Naive thymus-derived CD8-positive, alpha-beta T cell (primary cell): ENCODE measurements at places on chromosomes 5 and 9. TPM values are rescaled to one million over a fixed set of nuclear protein-coding genes. Genes with fewer than 3 reads are reported as not detected.

Gene SPATA31C1
- total RNA-seq, result not detected

Gene HAND1
- not detected for total RNA-seq

Gene IL9
- not detected for total RNA-seq

Gene DIPK1B
- total RNA-seq, result 1.1 TPM

GRCh38 chr5:138841531-138841930 lies 33.6 kb downstream of the LRRTM2 start:
- H3K27me3 ChIP-seq, result peaks cover 8% of the 10 kb centered on the region
- no peak overlapping the region for H3K27ac ChIP-seq
- no peak for DNase-seq
- no peaks in the 10 kb centered on the region for H3K4me1 ChIP-seq
- H3K4me3 ChIP-seq, result no peak overlapping the region

DNA sequence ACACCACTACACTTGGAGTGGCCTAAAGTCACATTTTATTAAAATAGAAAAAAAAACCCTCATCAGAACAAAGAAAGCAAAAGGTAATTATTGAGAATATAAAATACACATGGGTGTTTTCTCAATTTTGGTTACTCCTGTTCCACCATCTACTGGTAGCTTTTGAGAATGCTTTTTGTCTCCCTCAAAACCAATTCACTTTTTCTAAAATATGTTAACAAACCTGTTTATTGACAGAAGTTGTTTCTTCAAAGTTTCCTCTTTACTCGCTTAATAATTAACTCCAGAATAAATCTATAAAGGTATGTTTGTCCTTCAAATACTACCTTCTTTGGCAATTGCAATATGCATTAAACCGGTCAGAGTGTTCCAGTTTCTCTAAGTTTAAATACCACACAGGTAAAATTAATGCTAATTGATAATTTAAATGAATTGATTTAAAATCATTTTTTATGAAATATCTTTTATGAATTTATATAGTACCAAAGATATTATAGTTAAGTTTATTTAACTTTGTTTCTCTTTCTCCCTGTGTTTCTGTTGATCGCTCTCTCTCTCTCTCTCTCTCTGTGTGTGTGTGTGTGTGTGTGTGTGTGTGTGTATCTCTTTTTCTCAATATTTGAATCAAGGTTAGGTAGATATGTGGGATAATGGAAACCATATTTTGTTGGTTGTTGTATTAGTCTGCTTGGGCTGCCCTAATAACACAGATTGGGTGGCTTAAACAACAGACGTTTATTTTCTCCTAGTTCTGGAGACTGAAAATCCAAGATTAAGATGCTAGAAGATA lies 487.4 kb downstream of the PRDM9 start:
- no peaks in the 10 kb centered on the region for H3K4me1 ChIP-seq
- no peaks in the 10 kb centered on the region for H3K27me3 ChIP-seq
- peaks cover 4% of the 10 kb centered on the region for H3K36me3 ChIP-seq
- DNase-seq, result no peak
- no peak overlapping the region for H3K4me3 ChIP-seq

GRCh38 chr5:61680247-61680646 lies 348.2 kb downstream of the ZSWIM6 start:
- no peaks in the 10 kb centered on the region for H3K36me3 ChIP-seq
- H3K4me3 ChIP-seq, result no peak overlapping the region
- H3K4me1 ChIP-seq, result no peaks in the 10 kb centered on the region
- H3K27ac ChIP-seq, result no peak overlapping the region
- peaks cover 2% of the 10 kb centered on the region for H3K27me3 ChIP-seq

GRCh38 chr9:128940946-128941755 lies 6.3 kb downstream of the DOLK start:
- H3K27ac ChIP-seq, result no peak overlapping the region
- peaks cover 2% of the 10 kb centered on the region for H3K36me3 ChIP-seq
- H3K27me3 ChIP-seq, result no peaks in the 10 kb centered on the region
- H3K4me1 ChIP-seq, result peaks cover 23% of the 10 kb centered on the region

- no peak for DNase-seq
- no peaks in the 10 kb centered on the region for H3K27me3 ChIP-seq
- no peak overlapping the region for H3K27ac ChIP-seq
- H3K4me3 ChIP-seq, result no peak overlapping the region
- no peaks in the 10 kb centered on the region for H3K36me3 ChIP-seq
- H3K4me1 ChIP-seq, result peaks cover 2% of the 10 kb centered on the region
Measured at GRCh38 chr5:14247054-14247386, 103.9 kb downstream of the TRIO start.

GRCh38 chr5:71703941-71704340 lies 15.1 kb upstream of the CARTPT start:
- DNase-seq, result no peak
- H3K27me3 ChIP-seq, result peaks cover 37% of the 10 kb centered on the region
- no peak overlapping the region for H3K27ac ChIP-seq
- no peak overlapping the region for H3K4me3 ChIP-seq
- no peaks in the 10 kb centered on the region for H3K36me3 ChIP-seq
